ENCODE measurements at places on chromosomes 3 and 15.

DNA sequence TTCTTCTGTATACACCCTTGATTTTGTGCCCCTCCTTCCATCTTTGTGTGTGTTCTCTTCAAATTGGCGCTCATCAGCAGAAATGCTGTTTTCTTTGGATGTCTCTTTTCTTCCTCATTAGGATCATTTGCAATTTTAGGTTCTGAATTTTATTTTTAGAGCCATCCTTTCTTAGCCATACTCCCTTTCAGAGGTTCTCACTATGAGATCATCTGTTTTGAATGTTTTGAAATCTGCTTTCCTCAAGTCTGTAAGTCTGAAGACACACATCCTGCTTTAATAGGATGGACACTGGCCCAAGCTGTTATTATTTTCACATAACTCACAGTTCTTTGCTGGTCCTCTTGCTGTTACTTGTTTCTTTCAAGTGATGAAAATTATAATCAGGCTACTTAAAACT, 124.8 kb downstream of the BDH1 start:
- DNase-seq, result no peak

- DNase-seq, result no peak
Measured at GRCh38 chr3:61613666-61614065, 52.3 kb downstream of the PTPRG start.

DNA sequence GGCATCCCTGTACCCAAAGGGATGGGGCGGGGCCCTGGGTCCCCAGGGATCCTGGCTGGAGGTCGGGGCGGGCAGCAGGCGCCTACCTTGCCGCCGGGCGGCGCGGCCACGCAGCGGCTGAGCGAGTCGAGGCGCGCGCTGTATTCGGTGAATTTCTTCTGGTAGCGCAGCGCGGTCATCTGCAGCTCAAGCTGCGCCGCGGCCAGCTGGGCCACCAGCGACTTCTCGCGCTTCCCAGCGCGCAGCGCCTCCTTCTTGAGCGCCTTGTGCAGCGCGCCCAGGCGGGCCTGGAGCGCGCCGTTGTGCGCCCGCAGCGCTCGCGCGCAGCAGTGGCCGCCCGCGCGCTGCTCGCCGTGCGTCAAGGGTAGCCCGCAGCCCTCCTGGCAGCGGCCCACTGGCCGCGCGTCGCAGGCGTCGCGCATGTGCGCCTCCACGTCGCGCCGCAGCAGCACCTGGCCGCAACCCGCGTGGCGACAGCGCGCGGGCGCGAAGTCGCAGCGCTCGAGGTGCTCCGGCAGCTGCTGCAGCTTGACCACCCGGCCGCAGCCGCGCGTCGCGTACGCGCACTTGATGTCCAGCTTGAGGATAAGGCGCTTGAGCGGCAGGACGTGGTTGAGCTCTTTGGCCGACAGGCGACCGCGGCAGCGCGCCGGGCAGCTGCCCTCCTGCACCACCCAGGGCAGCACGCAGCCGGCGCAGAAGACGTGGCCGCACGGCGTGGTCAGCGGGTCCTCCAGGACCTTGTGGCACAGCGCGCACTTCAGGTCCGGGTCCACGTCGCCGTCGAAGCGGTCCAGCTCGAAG, 522 bp downstream of the PDZRN3 start:
- no peak for DNase-seq

GRCh38 chr3:66464512-66464894, 36.3 kb downstream of the LRIG1 start:
- no peak for DNase-seq

GRCh38 chr3:119497820-119498185, 544 bp upstream of the TIMMDC1 start:
- no peak for DNase-seq

GRCh38 chr3:139326707-139327106, 17.1 kb upstream of the MRPS22 start:
- DNase-seq, result no peak

GRCh38 chr3:158091531-158091930, 14.7 kb downstream of the SHOX2 start:
- no peak for DNase-seq

- DNase-seq, result no peak
Measured at GRCh38 chr15:76837474-76837873, 67.7 kb downstream of the SCAPER start.

DNA sequence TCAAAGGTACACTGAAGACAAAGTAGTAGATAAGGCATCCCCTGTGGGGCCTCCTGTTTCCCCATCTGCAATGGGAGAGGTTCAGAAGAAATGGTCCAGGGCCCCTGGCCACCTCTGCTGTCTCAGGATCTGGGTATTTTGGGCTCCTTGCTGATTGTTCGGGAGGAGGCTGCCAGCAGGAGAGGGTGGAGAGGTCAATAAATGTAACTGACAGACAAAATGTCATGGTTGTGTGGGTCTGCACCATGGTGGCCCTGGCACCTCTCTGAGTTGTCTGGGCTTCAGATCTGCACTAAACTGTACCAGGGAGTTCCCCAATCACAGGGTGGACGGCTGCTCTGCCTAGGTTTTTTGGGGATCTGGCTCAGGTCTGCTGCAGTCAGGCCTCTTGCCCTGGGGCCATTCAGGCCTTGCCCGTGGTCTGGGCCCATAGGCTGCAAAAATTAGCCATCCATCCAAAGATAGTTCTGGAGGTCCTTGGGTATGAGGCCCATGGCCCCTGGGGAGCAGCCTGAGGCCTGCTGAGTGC, 7.4 kb downstream of the NBEAL2 start:
- DNase-seq, result no peak

- no peak for DNase-seq
Measured at GRCh38 chr3:177154733-177155132, 42.5 kb downstream of the TBL1XR1 start.

GRCh38 chr3:192835818-192836815, 81.5 kb downstream of the MB21D2 start:
- DNase-seq, result no peak

GRCh38 chr3:55066551-55067047, 138.7 kb upstream of the LRTM1 start:
- no peak for DNase-seq

DNA sequence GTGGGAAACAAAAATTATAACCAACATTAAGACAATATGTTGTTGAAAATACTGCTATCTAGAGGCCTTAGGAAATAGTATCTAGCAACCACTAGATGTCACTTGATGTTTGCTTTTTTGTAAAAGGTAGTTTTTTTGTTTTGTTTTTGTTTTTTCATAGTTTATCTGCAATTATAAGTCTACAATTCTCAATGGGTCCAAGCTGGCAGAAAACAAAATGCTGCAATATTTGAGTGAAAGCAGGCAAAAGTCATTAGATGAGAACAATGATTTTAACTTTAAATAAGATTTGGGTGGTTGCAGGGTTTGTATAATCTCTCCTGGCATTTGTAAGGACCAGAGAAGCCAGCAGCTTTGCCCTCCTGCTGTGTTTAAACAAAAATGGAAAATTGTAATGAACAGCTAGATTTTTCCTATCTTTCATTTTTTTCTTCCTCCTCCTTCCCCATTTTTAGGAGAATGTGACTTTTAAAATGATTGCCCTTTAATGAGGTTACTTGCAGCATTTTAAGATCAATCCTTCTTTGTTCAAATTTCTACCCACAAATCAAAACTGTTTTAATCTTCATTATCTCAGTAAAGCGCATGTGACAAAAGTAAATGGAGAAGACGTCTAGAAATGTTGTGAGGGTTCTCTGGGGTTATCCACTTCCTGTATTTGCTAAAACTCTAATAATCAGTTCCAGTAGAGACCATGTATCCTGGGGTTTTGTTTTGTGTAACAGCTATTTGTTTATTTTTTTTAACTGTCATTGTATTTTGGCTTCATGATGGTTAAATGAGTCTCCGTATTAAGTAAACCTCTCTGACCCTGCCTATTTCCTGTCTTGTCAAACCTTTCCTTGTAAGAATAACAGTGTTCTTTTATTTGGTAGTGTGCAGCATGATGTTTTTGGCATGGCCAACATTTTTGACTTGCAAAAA, 27.3 kb downstream of the DUT start:
- no peak for DNase-seq

- no peak for DNase-seq
Measured at GRCh38 chr3:63492464-63492863, 160.0 kb upstream of the SNTN start.

- no peak for DNase-seq
Measured at GRCh38 chr15:37054336-37054735, 46.0 kb downstream of the MEIS2 start.

DNA sequence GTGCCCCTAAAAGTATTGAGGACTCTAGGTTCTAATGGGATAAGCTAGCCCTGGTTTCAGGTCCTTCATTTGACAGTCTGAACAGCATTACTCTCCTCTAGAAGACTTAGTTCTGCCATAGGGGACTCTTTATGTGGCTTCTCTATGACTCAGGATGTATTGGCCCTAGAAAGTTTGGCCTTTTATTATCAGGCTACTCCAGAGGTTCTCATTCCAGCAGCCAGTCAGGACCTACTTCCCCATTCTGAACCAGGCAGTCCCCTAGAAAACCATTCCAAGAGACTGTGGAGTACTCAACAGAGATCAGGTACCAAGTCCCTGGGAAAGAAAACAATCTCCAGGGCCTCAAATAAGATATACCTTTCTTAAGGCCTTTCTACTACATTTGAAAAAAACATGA, 157.9 kb upstream of the TSPAN3 start:
- DNase-seq, result no peak

- DNase-seq, result no peak
Measured at GRCh38 chr3:177946497-177946896, 589.7 kb upstream of the KCNMB2 start.

- no peak for DNase-seq
Measured at GRCh38 chr15:63908991-63909390, 75.2 kb upstream of the HERC1 start.

GRCh38 chr15:47794252-47794914, 77.1 kb downstream of the SEMA6D start:
- DNase-seq, result no peak

DNA sequence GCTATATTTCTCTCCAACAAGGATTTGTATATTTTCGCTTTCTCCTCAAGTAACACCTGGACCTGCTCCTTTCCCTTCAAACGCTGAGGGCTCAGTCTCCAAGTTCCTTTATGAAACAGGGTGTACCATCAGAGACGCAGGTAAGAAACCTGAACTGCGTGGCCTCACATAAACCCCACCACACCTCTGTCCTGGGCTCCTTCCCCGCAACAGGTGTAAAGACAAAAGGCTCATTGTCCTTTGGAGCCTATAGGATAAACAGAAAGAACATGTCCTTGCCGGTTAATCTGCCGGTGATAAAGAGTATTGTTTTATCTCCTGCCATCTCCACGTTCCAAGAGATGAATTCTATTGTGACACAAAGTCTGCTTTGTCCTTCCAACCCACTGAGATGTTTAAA, 111.8 kb upstream of the ADAMTS9 start:
- DNase-seq, result no peak

DNA sequence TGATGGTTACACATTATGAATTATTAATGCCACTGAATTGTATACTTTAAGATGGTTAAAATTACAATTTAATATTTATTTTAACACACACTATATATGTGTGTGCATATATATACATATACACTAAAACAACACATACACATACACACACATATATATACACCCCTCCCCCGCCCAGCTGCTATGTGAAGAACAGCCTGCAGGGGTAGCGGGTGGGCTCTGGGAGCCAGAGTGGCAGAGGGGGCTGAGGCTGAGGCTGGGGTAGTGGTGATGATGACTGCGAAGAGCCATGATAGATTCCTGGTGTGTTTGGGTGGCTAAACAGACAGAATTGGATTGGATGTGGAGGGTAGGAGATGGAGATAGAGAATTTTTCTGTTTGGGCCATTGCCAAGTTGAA, 39.4 kb upstream of the APEH start:
- DNase-seq, result no peak

DNA sequence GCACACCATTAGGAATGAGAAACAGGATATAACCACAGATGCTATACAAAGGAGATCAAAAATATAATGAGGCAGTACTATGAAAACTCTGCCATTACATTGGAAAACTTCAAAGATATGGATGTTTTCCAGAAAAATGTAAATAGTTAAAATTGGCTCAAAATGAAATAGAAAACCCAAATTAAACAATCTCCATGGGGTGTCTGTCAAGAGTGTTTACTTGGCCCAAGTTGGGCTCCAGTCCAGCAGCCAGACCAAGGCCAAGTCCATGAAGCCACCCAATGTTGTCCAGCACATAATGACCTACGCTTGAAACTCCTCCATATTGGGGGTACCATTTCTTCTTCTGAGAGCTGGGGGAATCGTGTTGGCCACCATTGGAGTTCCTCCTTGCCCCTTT, 37.1 kb downstream of the CTXND1 start:
- no peak for DNase-seq

GRCh38 chr15:31326875-31327668, 437 bp downstream of the KLF13 start:
- DNase-seq, result peak; percentile 57

DNA sequence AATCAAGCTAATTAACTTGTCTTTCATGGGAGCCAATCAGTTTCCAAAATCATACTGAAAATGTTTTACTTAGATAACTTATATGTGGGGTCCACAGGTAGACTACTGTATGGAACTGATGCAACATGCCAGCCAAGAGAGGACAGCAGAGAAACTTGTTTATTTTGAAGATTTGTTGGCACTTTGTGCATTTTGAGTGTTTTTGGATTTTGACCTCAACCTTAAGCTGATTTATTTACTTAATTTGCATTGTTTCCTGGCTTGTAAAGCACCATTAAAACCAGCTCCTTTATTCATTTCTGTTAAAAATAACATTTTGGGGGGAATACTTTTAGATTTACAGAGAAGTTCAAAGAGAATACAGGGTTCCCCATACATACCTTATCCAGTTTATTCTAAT, 166.6 kb downstream of the MCTP2 start:
- no peak for DNase-seq

- no peak for DNase-seq
Measured at GRCh38 chr3:23888617-23889228, 28.1 kb downstream of the NKIRAS1 start.

GRCh38 chr3:177618873-177619733, 421.8 kb upstream of the TBL1XR1 start:
- no peak for DNase-seq

- DNase-seq, result no peak
Measured at GRCh38 chr15:84855136-84855535, 29.3 kb upstream of the SLC28A1 start.

DNA sequence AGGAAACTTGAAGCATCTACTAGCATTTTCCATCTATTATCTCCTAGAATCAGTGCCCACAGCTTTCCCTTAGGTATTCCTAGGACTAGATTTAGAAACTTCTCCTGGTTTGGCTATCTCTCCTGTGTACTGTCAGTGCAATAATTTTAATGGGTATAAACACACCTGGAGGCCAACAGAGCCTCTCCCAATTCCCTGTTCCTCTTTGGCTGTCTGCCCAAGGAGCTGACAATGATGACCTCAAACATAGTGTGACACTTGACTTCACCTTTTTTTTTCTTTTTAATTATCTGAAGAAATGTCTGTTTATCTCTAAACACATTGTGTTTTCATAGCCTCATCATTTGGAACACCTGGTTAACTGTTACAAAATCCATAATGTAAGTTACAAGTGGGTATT, 754.5 kb upstream of the ALCAM start:
- no peak for DNase-seq

GRCh38 chr3:74921676-74922075, 307.2 kb upstream of the CNTN3 start:
- no peak for DNase-seq

DNA sequence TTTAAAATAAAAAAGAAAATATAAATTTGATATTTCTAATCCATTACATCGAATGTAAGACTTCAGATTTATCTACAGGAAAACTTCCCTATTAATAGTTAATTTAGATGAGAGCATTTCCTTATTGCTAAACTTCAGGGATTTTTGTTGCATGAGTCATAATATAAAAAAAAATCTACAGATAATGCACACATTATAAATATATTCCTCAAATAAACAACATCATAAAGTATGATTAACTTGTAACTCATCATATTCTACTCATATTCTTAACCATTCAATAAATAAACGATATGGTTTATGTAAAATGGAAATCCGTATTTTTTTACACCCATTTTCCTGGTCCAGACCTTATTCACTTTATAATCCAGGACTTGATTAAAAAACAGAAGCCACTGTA, 477.0 kb downstream of the EPHA3 start:
- DNase-seq, result no peak

All from stimulated activated CD8-positive, alpha-beta memory T cell treated with anti-CD3 and anti-CD28 coated beads, Interleukin-4, amount 100 ng/mL, for 4 hours (primary cell).